ENCODE measurements at places on chromosomes 3 and 15.

- DNase-seq, result no peak
These were observed 212.6 kb upstream of the SEMA6D start for GRCh38 chr15:47504624-47505256.

GRCh38 chr3:83169473-83169872 lies 1408.0 kb upstream of the GBE1 start:
- no peak for DNase-seq

GRCh38 chr3:172155897-172156585 lies 116.7 kb downstream of the FNDC3B start:
- DNase-seq, result no peak

- DNase-seq, result no peak
These were observed 118.3 kb downstream of the RFTN1 start for GRCh38 chr3:16395212-16395611.

- no peak for DNase-seq
These were observed 57.4 kb upstream of the ICE2 start for GRCh38 chr15:60536314-60536713.

- no peak for DNase-seq
These were observed 427.8 kb upstream of the MCTP2 start for GRCh38 chr15:93803421-93804152.

- no peak for DNase-seq
These were observed 173.2 kb upstream of the CHRM5 start for GRCh38 chr15:33795070-33795469.

DNA sequence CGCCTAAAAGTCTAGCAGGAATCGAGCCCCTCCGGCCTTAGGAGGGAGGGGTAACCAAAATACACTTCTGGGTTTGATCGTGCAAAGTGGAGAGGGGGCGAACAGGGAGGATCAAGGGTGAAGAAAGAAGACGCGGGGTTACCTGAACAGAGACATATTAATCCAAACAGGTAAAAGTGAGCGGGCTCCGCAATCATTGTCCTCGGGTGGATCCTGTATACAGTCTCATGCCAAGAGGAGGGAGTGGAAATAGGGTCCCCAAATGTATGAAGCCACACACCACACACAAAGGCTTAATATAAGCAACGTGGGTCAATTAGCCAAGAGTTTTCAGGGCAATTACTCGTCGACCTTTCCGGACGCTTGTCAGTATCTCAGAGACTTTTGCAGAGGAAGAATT lies 749.5 kb downstream of the ROBO1 start:
- DNase-seq, result no peak

GRCh38 chr3:143952569-143953072 lies 19.0 kb upstream of the DIPK2A start:
- DNase-seq, result no peak

GRCh38 chr3:17686613-17687012 lies 55.8 kb downstream of the TBC1D5 start:
- DNase-seq, result no peak

DNA sequence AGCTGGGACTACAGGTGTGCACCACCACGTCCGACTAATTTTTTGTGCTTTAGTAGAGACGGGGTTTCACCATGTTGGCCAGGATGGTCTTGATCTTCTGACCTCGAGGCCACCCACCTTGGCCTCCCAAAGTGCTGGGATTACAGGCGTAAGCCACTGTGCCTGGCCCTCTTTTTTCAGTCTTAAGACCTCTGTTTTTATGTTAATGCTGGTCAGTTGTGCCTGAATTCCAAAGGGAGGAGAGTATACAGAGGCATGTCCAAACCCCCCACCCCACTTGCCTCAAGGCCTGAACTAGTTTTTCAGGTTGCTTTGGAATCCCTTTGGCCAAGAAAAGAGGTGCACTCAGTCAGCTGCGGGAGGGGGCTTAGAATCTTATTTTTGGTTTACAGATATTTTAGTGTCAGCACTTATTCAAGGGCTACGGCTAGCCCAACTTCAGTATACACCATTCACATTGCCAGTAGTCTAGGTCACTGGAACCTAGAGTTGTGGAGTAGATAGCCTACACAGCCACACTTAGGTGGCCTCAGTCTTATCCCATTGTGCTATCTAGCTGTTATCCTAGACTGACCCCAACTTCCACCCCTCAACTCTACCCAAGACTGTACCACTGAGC lies 128.0 kb upstream of the TPM1 start:
- no peak for DNase-seq

GRCh38 chr3:189710620-189711402 lies 79.6 kb downstream of the TP63 start:
- DNase-seq, result no peak

DNA sequence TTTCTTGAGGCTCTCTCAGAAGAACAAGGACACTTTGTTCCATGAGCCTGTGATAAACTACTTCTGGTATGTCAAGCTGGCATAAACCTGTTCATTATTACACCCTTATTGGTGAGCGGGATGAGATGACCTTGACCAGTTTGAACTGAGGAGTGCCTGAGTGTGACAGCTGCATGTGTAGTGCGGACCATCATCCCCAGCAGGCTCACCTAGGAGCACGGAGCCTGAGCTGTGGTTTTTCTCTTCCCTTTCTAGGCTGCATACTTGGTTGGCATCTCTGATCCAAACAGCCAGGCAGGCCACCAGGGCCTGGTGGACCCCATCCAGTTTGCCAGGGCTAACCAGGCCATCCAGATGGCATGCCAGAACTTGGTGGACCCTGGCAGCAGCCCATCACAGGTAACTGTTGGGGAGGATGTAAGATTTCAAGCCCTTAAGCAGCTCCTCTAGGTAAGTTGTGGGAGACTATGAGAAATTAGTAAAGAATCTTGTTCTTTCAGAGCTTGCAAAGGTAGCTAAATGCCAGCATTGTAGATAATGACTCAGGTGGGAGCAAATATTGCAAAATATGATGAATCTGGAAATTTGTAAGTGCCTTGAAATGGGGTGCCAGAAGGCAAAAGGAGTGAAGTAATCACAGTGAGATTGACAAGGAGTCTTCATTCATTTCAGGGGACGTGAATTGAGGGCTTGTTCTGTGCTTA lies 288.9 kb upstream of the TPM1 start:
- DNase-seq, result no peak
